Pancreas (tissue), 10 donors: ENCODE measurements at places on chromosomes 12 and 14.

DNA sequence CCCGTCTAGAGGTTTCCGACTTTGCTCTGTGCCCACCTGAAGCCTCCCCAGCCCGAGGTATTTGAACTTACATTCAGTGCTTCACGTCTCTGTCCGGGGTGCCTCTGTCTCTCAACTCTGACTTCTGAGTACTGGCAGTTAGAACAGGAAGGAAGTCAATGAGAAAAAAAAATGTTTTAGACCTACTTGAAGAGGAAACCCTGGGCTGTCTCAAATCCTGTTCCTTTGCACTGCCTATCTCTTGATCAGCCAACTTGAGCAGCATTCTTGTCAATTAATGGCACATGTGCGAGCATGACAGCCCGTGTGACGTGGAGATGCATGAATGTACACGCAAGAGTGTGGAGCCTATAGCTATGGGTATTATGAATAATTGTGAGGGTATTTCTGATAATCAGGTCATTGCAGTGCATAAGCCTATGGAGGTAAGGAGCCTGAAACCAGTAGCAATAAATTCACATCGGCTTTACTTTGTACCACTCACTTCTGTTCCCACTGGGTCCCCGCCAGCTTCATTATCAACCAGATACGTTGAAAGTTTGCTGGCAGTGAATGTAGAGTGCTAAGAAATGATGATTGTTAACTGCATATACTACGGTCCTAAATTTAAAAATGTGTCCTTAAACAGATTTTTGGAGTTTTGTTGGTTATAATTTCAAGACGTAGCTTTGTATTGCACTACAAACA lies at the start of gene ARHGDIB:
ARHGDIB (minus strand) TSS at position 136 of the 687 bp plus-strand sequence. CDS start 10,889 bp downstream, outside the sequence.
- no peak for DNase-seq

- DNase-seq: no peak
These were observed 89.8 kb downstream of the B4GALNT3 start for GRCh38 chr12:549476-550082.

DNA sequence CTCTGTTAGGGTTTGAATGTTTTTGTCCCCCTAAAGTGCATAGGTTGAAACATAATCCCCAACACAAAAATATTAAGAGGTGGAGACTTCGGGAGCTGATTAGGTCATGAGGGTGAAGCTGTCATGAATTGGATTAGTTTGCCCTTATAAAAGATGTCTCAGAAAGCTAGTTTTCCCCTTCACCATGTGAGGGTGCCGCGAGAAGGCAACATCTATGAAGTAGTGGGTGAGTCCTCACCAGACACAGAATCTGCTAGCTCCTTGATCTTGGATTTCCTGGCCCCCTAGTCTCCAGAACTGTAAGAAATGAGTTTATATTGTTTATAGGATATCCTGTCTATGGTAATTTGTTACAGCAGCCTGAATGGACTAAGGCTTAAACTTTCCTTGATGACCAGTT lies 301.5 kb upstream of the ATP2B1 start:
- no peak for DNase-seq

- DNase-seq: no peak
These were observed 275.2 kb upstream of the CRY1 start for GRCh38 chr12:107368586-107368985.

- peak; percentile 60 for DNase-seq
These were observed 60.1 kb upstream of the RIMBP2 start for GRCh38 chr12:130775953-130776856.

DNA sequence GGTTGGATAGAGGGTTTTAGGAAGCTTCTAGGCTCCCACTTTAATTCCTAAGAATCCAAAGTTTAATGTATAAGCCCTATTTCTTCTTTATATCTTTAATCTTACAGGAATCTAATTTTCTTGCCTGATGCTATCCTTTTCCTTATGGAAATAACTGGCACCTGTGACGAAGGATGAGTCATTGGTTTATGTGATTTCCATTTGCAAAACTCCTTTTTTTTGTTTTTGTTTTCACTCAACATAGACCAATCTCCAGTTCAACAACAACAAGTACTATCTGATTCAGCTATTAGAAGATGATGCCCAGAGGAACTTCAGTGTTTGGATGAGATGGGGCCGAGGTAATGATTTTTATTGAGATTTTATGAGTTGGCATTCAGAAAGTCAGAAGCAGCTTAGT lies 6.8 kb downstream of the PARP2 start:
- no peak for DNase-seq

DNA sequence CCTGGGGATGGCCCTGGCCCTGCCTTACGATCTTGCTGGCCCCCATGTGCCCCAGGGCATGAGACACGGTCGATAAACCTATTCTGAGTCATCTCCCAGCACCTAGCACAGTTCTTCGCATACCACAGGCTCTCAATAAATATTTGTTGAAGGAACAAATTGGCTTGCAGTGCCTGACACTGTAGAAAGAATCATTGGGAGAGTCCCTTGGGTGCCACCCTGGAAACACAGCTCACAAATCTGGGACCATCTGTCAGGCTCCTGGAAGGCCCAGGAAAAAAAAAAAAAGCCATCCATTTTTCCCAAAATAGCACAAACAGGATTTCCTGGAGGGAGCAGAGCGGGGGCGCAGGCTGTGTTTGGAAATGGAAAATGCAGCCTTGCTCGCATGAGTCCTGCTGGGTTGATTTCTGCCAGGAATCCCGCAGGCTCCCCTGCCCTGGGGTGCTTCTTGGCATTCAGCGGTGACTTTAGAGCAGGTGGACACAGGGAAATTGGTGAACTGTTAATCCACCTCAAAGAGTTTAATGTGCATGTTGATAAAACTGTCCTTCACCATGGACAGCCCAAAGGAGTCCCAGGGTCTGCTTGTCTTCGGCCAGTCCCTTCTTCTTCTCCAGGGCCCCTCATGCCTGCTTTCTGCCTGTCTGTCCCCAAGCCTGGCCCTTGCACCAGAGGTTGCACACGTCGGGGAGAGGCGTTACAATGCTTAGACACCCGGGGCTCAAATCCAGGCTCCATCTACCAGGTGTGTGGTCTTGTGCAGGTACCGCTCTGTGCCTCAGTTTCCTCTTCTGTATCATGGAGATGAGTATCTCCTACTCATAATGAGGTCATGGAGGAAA lies 106.1 kb upstream of the RFLNA start:
- DNase-seq: no peak

DNA sequence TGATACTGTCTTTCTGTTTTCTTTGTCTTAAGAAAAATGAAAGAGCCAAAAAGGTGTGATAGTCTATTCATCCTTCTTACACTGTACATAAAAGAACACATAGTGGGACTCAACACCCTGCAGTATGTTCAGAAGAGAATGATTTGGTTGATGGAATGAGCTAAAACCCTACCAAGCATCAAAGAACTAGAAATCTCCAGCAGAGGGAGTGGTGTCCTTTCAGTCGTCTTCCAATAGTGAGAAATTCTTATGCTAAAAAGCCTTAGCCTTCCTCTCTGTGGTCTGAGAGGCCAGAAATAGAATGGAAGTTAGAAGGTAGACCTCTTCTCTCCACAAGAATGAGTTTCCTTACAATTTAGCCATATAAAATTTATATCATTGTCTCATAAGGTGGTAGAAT lies 393.4 kb upstream of the SEL1L start:
- no peak for DNase-seq
